Stimulated activated CD4-positive, alpha-beta T cell treated with anti-CD3 and anti-CD28 coated beads, Interleukin-2, amount 100 ng/mL, for 4 hours (primary cell): ENCODE measurements at places on chromosomes 12 and 14.

DNA sequence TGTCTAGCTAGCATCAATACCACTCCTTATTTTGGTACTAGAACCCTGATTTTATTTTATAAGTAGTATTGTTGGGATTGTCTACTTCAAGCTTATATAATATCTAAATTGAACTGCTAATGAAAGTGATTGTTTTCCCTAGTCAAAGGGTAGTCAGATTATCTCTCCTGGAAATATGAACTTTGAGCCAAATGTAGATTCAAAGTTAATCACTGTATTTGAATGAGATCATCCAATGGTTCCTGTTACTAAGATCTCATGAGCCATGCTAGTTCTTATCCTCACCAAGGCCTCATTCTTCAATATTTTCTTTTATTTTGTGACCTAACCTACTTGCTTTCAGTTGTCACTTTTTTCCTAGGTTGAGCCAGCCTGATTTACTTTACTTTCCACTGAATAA, 276.7 kb downstream of the RASSF9 start:
- no peak for DNase-seq

DNA sequence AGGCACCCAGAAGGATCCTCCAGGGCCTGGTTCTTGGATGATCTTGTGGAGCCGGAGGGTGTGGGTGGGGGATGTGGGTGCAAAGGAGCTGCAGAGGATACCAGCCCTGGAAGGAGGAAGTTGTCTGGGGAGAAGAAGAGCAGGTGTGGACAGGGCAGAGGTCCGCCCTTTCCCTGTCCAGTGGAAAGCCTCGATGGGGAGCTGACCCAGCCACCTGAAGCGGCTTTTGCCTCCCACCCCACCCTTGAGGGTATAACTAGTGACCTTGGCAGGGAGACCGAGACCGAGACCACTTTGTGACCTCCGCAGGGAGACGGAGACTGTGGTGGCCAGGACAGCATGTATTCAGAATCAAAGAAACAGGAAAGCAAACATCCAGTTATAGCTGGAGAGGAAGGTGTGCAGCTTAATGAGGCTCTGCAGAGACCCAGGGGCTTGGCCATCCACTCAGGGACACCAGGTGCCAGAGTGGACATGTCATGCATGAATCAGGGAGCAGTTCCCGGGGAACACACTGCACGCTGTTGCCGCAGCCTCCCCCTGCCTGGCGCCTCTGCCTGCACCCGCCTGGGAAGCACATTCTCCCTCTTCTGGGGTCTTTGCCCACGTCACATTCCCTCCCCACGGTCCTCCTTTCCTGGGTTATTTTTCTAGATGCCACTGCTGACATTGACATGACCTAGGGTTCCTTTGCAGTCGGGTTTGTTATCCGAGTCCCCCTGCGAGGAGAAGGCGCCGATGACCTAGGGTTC, 87.7 kb downstream of the ADGRD1 start:
- DNase-seq, result no peak

DNA sequence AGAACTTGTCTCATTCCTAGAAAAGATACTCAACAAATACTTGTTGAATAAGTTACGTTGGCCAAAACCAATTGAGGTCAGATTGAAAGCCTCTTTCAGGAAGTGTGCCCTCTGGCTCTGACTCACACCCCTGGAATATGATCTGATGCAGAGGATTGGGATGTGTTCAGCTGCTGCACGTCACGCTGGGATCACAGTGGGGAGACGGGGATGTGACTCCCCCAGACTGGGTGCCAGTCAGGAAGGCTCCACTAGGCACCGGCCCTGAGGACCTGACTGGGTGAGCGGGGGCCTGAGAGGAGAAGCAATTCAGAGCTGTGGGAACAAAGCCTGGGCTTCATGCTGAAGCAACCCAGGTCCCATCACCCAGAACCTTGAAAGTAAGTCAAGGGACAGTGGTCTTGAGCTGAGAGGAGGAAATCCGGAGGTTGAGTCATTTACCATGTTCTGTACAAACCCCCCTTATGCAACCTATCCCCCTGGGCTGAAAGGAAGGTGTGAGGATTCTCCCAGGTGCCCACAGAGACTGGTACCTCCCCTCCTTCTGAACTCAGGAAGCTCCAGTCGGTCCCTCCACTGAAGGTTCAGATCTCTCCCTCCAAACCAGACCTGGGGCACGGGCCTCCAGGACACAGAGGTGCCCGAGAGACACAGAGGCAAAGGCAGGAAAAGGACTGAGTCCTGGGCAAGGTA, 3.9 kb downstream of the CEBPE start:
- DNase-seq, result no peak

DNA sequence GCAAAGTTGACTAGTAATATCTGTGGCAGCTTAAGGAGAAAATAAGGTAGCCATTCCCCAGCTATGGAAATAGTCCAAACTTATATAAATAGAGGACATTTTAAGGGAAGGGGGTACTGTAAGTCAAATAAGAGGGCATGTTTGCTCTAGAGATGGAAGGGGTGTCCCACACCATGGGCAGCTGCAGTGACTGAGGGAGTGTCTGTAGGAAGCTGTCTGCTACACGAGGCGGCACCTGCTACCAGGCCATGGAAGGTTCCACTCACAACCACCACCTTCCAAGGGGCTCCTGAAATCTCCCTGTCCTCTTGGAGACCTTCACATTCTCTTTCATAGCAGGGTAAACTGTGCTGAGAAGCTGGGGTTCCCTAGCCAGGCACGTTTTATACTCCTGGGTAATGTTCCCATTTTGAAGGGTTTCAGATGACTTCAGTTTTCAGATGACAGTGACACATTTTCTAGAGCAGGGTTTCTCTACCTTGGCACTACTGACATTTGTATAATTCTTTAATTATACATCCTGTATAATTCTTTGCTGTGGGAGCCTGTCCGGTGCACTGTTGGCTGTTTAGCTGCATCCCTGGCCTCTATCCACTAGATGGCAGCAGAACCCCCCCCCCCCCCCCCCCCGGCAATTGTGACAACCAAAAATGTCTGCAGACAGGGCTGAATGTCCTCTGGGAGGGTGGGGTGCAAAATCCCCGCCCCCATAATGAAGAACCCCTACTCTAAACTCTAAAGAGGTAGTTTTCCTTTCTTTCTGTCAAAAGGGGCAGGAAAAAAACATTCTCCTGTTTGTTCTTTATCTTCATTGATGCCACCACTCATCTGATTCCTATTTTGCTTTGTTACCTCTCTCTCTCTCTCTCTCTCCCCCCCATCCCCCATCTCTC, 11.6 kb upstream of the SMCO2 start:
- DNase-seq, result no peak

DNA sequence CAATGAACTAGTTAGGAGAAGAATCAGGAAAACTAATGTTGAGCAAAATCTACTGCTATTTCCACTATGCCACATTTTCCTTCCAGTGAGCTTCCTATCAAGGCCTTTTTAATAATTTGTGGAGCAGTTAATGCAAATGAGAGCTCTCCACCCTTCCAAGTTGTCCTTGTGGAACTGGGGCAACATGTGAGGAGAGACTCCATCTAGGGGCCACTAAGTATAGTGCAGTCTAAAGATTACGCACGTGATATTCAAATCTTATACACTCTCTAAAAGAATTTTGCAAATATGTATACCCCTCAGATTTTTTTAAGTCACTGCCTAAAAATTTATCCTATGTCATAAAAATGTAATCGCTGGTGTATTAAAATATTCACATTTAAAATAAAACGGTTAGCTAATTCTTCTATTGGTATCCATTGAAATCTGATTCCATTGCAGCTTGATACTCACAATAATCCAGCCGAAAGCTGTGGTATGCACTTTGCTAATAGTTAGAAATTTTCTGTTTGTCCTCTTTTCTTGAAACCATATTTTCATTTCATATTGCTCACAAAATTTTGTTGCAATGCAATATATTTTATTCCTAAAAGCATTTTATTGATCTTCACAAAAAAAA, 100.1 kb downstream of the PAH start:
- no peak for DNase-seq

- no peak for DNase-seq
Measured at GRCh38 chr12:31964280-31964679, 5.1 kb downstream of the RESF1 start.

GRCh38 chr12:15423629-15424028, 101.3 kb downstream of the PTPRO start:
- DNase-seq, result no peak

- DNase-seq, result no peak
Measured at GRCh38 chr12:54017027-54017788, 8.4 kb downstream of the HOXC8 start.

DNA sequence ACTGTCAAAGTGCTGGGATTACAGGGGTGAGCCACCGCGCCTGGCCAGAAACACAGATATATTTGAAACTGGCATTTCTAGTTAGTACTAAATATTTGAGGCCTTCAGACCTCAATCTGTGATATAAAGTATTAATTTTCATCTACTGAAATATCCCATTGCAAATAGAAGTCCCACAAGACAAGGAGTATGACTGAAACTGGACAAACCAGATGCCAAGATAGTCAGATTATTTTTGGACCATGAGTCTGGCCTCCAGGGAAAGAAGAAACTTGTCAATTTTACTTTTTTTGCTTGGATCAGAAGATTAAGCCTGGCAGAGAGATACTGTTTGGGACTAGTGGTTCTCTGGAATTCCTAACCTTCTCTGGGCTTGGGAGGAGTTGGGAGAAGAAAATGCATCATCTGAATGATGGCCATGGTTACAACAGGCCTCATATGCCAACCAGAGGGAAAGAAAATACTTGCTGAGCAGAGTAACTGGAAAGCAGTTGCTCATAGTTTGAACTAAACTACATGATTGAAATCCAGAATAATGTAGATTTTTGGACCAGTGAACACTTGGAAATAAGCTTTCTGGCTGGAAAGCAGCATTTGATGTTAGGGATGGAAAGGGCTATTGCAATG, 2.9 kb upstream of the SMOC1 start:
- no peak for DNase-seq

GRCh38 chr14:50339178-50339804, 27.2 kb downstream of the DMAC2L start:
- DNase-seq, result no peak

- no peak for DNase-seq
Measured at GRCh38 chr14:22718091-22718490, 48.4 kb upstream of the OXA1L start.

GRCh38 chr12:45315462-45315861, 99.6 kb downstream of the ANO6 start:
- DNase-seq, result no peak

- DNase-seq, result no peak
Measured at GRCh38 chr12:106840243-106840642, 65.8 kb downstream of the RIC8B start.

DNA sequence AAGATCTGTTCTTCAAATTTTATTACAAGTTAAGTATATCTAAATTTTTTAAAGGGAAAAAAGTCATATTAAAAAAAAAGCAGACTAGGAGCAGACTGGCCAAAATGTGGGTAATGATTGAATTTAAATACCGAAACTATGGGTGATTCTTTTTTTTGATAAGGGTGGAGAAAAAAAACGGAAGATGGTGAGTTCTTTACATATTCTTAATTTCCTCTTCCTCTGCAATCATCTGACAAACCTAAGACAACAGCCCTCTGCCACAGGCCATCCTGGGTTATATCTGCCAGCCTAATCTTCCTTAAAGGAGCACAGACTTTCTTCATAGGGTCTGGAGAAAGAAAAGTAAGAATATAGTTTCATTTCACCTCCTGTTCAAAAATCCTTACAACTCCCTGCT, 108.0 kb downstream of the PPP2R5E start:
- DNase-seq, result no peak

- no peak for DNase-seq
Measured at GRCh38 chr14:88937706-88938105, 113.3 kb downstream of the TTC8 start.

DNA sequence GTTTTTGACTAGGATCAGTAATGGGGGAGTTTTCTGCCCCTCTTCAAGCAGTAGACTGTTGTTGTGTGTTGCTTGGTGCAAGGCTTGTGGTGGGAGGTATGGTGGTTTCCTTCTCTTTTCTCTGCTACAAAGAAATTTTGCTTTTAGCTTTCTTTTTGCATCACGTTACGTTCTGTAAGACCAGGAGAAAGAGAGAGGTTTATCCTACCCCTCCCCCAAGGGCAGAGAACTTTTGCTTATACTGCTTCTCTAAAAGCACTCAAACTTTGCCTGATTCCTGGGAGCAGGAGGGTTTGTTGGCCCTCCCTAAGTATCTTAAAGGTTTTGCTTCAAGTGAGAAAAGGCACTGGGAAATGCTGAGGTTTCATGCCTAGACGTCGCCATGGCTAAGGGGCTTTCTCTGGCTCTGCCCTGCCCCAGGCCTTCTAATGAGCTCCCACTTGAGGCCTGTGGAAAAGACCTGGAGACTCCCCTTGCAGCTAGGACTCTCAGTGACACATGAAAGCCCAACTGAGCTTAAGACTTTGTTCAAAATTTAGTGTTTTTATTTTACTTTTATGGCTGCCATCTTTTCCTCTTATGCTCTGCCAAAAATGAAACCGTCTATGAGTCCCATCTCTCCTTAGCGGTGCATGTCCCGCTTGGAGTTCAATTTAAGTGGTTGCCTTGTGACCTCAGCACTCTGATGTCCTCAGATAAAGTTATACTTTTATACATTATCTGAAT, 49.2 kb downstream of the EIF2S3B start:
- DNase-seq, result no peak

DNA sequence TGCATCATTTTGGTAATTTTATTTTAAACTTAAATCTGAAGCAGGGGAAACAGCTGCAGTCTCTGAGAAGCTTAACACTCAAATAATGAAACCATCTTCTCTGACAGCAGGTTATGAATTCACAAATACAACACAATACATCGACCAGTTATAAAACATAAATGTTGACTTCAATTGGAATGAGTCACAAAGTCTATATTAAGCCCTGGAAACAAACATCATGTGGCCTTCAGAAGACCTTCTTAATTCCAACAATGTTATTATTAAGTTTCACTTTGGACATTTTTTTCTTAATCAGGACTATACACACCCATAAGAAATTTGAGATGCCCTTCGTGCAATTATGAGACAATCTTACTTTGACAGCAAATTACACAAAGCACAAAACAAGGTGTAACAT, 68.9 kb downstream of the CEP128 start:
- no peak for DNase-seq

DNA sequence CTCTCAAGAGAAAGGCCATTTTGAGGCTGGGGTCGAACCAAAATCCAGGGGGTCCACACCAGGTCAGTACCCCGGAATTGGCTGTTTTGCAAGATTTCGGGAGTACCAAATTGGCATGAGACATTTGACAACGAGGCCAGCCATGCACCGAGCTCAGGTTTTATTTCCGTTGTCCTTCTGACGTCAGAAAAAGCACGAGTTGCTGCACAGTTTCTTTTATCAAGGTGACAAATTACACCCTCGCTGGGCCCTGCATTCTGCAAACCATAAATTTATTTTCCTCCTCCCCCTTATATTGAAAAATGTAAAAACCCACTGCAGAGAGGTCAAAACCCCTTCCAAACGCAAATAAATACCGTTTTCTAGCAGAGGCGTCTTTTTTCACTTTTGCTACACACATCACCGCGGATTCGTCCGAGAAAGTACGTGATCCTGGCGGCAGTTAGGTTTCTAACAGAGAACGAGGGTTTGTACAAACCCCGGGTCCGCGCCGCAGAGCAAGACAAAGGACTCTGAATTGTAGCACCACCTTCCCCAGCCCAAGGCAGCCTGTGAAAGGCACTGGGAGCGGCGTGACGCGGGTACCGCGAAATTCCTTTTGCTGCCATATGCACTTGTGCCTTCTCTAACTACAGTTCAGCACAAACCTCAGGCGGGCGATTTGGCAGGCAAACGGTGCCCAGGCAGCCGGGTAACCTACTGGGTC, 1.8 kb downstream of the SLC38A1 start:
- DNase-seq, result peak; percentile 53

GRCh38 chr14:26261368-26262122, 336.3 kb downstream of the NOVA1 start:
- DNase-seq, result no peak
